ENCODE measurements at places on chromosomes 12 and 14. TPM values are rescaled to one million over a fixed set of nuclear protein-coding genes. Genes with fewer than 3 reads are reported as not detected.

GRCh38 chr14:21825149-21825743, 151.6 kb upstream of the OR4E1 start:
- ATAC-seq = peak; percentile 98

PLEKHH1 gene
- 4.9 TPM for total RNA-seq

TAC3 gene
- total RNA-seq = 1.5 TPM

- ATAC-seq = no peak
Measured at GRCh38 chr14:104692261-104692938, 3.0 kb downstream of the INF2 start.

- no peak for ATAC-seq
Measured at GRCh38 chr12:113134521-113134951, 1.0 kb downstream of the RASAL1 start.

DNA sequence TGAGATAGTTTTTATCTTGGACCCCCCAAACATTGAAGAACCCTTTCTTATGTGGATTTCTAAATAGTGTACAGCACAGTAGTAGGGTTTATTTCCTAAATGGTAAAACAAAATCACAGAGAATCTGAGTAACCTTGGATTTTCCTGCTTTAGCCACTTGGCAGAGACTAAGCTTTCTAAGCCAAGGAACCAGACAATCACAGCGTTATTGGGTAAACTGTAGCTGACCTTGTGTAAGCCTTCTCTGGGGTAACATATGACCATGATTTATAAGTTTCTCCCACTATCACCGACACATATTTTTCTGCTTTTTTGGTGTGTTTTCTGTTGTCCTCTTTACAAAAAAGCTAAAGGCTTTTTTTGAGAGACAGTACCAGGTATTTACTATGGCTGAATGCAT, 136.3 kb upstream of the PZP start:
- no peak for ATAC-seq

All from activated T-helper 17 cell treated with anti-CD3 and anti-CD28 coated beads, Interleukin-2, amount 50 U/mL, for 72 hours (primary cell).